ENCODE measurements at places on chromosomes 2 and 18.

DNA sequence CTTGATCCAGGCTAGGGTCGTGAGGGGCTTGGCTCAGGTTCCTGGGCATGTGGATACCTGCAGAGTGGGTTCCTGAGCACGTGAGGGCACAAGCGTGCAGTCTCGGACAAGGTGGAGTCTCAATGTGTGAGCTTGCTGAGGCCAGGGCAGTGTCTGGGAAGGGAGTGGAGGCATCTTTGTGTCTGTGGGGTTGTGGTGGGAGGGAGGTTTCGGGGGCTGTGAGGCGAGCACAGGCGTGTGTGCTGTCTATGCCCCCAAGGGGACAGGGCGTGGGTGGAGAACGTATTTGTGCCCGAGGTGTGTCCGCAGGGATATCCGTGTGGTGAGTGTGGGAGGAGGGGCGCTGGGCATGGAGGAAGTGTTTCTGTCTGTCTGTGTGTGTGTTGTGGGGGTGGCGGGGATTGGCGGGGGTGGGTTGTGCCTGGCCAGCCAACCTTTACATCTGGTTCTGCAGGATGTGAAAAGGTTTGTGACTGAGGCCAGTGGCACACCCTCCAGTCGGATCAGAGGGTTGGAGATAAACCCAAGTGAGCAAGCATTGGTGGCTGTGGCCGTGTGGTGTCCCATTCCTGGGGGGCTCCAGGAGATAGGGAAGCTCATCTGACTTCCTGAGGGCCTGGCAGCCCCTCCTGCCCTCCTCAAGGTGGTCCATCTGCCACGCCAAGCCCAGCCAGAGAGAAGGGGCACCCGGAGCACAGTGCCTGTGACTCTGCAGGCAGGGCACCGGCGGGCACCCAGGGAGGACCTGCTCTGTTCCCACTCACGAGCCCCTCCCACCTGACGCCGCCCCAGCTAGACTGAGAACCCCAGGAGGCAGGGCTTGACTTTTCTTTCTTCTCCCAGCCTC lies 57.1 kb downstream of the ZFP36L2 start:
- DNase-seq = no peak

DNA sequence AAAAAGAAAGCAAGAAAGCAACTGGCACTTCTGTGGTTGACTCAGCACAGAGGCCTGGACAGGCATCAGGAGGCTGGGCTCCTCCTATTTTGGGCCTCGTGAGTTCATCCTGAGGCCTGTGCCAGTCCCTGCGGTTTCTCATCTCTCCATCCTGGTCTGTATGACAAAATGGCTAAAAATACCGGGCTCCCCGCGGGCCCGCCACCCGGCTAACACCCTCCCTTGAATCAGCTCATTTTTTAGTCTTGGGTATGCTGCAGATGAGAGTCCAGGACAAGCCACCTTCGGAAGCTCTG lies 62.3 kb upstream of the YWHAQ start:
- DNase-seq = no peak

DNA sequence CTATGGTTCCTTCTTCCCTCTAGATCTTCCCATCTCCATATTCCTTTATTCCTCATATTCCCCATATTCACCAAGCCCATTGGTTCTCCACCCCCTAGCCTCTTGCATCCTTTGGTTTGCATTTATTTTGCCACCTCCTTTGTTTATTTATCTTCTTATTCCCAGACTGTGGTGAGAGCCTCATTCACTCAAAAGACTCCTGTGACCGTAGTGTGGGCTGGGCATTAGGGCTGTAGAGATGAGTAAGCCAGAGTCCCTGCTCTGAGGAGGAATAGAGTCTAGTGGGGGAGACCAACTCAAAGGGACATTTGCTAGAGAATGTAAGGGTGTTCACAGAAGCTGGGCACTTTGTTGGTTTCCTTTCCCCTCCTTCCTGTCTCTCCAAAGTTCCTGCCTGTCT lies 8.3 kb downstream of the ATG16L1 start:
- no peak for DNase-seq

DNA sequence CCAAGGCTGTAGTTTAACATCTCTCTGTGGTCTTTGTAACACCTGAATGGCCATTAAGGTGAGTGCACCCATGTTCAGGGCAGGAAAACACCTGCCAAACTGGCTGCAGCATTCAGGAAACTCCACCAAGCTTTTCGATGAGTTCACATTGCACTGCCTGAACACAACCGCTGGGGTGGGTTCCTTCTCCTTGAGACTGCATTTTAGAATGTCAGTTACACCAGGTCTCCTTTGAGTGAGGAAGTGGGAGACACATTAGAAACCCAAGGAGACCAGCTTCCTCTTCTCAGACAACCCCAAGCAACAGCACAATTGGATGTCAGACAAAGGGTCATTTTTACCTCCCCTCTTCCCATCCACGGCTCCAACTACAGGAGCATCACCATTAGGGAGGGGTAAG lies 35.2 kb downstream of the CYRIA start:
- DNase-seq = no peak

DNA sequence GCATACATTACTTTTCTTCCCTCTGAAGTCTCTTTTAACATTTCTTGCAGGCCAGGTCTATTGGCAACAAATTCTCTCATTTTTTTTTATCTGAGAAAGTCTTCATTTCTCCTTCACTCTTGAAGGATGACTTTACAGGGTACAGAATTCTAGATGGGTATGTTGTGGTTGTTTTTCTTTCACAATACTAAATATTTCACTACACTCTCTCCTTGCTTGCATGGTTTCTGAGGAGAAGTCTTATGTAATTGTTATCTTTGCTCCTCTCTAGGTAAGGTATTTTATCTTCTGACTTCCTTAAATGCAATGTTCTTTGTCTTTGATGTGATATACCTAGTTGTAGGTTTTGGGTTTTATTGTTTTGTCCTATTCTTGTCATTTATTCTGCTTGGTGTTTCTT lies 371.1 kb downstream of the FIGN start:
- DNase-seq = no peak

DNA sequence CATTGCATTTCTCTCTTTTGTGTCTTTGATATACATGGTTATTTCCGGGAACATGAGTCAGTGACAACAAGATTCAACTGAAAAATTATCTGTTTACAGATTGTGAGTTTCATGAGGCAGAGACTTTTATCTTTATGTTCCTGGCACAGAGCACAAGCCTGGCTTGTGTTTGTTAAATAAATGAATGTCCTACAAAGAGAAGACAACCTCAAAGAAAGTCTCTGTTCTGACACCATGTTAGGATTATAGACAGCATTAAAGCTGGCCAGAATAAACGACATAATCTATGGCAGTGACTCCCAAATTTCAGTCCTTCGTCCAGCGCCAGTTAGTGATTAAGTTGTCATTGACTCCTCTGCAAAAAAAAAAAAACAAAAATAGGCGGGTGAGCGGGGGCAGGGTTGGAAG lies 97.4 kb upstream of the DNAJC10 start:
- DNase-seq = no peak

DNA sequence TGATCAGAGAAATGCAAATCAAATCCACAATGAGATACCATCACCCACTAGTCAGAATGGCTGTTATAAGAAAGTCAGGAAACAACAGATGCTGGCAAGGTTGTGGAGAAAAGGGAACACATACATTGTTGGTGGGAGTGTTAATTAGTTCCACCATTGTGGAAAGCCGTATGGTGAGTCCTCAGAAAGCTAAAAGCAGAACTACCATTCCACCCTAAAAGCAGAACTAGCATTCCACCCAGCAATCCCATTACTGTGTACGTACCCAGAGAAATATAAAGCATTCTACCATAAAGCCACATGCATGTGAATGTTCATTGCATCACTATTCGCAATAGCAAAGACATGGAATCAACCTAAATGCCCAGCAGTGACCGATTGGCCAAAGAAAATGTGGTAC lies 60.7 kb downstream of the ANKRD62 start:
- no peak for DNase-seq
